ENCODE measurements at places on chromosomes 1 and 21.

DNA sequence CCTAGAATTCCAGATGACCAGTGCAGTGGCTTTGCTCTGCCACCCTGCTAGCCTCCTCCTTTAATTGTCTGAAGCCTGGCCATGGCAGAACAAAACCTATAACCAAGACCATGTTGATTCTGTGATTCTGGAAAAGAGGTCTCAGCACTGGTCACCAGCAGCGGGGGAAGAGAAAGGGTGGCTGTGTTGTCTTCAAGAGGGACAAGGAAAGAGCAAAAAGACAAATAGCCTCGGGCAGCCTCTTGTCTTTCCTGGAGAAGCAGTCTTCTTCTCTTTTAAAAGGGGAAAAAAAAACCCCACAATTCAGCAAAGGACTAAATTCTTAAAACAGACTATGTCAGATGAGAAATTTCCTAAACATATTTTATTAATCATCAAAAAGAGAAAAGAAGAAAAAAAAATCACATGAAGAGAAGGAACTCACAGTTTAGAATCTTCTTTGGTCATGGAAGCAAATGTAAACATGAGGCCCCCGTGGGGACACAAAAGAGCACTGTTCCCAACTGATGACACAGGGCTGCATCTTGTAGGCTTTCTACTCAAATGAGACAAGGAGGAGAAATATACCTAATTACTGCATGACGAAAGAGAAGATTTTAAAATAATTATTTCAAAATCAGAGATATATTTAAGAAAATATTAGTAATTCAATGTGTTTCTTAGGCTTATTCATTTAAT, 36.3 kb upstream of the RAP1GAP start:
- DNase-seq: no peak

DNA sequence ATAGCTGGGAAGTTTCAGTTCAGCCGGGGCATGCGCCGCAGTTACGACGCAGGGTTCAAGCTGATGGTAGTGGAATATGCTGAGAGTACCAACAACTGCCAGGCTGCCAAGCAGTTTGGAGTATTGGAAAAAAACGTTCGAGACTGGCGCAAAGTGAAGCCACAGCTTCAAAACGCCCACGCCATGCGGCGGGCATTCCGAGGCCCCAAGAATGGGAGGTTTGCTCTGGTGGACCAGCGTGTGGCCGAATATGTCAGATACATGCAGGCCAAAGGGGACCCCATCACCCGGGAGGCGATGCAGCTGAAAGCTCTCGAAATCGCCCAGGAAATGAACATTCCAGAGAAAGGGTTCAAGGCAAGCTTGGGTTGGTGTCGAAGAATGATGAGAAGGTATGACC, 9.9 kb downstream of the POGK start:
- no peak for DNase-seq

- DNase-seq: no peak
Observed at GRCh38 chr1:201678264-201679101, 139.6 kb downstream of the NAV1 start.

GRCh38 chr1:2584686-2585317, 1.8 kb upstream of the PRXL2B start:
- no peak for DNase-seq

Measured in HTR-8/SVneo (cell line).